ENCODE measurements at places on chromosomes 1 and 21.

DNA sequence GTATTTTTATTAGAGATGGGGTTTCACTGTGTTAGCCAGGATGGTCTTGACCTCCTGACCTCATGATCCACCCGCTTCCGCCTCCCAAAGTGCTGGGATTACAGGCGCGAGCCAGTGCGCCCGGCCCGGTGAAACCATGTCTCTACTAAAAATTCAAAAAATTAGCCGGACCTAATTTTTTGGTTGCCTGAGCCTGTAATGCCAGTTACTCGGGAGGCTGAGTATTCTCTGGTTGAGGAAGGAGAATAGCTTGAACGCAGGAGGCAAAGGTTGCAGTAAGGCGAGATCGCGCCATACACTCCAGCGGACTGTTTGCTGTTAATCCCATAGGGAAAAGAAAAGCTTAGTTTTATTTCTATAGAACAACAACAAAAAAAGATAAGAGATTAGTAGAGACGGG is 29.9 kb upstream of the HJV start:
- H3K4me1 ChIP-seq, result no peaks in the 10 kb centered on the region
- H3K36me3 ChIP-seq, result no peaks in the 10 kb centered on the region
- no peaks in the 10 kb centered on the region for H3K27me3 ChIP-seq
- no peak overlapping the region for H3K4me3 ChIP-seq
- DNase-seq, result peak; percentile 82

GRCh38 chr1:18534810-18535205 is 54.1 kb downstream of the KLHDC7A start:
- H3K27ac ChIP-seq, result no peak overlapping the region
- no peak overlapping the region for H3K4me3 ChIP-seq
- H3K27me3 ChIP-seq, result peaks cover 61% of the 10 kb centered on the region
- H3K36me3 ChIP-seq, result no peaks in the 10 kb centered on the region
- peak; percentile 21 for DNase-seq

DNA sequence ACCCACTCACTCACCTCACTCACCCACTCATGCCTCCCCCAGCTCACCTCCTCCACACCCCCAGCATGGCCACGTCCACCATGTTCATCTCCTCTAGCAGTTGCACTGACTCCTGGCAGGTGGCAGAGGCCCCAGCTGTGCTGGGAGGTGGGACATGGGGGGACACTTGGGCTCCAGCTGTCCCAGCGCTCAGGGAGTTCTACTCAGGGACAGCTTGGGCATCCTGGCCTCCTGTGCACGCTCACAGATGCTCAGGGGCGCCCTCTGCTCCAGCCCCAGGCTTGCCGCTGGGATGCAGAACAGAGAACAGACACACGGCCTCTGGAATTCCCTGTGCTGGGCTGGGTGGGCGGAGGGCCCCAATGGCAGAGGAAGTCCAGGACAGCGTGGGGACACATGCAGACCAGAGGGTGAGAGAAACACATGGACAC is 5.2 kb downstream of the KRTAP10-8 start:
- H3K27ac ChIP-seq, result no peak overlapping the region
- H3K27me3 ChIP-seq, result no peaks in the 10 kb centered on the region
- no peaks in the 10 kb centered on the region for H3K4me1 ChIP-seq
- no peaks in the 10 kb centered on the region for H3K36me3 ChIP-seq

GRCh38 chr1:7721940-7722669 is 49.0 kb upstream of the VAMP3 start:
- no peak overlapping the region for H3K4me3 ChIP-seq
- H3K36me3 ChIP-seq, result no peaks in the 10 kb centered on the region
- H3K4me1 ChIP-seq, result no peaks in the 10 kb centered on the region
- no peak for DNase-seq

GRCh38 chr1:203197625-203198024 is 11.1 kb upstream of the CHI3L1 start:
- H3K4me1 ChIP-seq, result no peaks in the 10 kb centered on the region
- H3K36me3 ChIP-seq, result no peaks in the 10 kb centered on the region
- no peak for DNase-seq
- H3K27me3 ChIP-seq, result no peaks in the 10 kb centered on the region
- H3K27ac ChIP-seq, result no peak overlapping the region

- no peak for DNase-seq
- H3K4me3 ChIP-seq, result no peak overlapping the region
- H3K27me3 ChIP-seq, result no peaks in the 10 kb centered on the region
- H3K36me3 ChIP-seq, result no peaks in the 10 kb centered on the region
- no peak overlapping the region for H3K27ac ChIP-seq
- no peaks in the 10 kb centered on the region for H3K4me1 ChIP-seq
Observed at GRCh38 chr1:105462308-105462707, 1594.2 kb upstream of the PRMT6 start.

- no peak for DNase-seq
- H3K4me1 ChIP-seq, result no peaks in the 10 kb centered on the region
- peaks cover 33% of the 10 kb centered on the region for H3K27me3 ChIP-seq
- no peak overlapping the region for H3K4me3 ChIP-seq
Observed at GRCh38 chr1:219566951-219567947, 45.7 kb downstream of the ZC3H11B start.

- no peak for DNase-seq
- H3K4me1 ChIP-seq, result peaks cover 8% of the 10 kb centered on the region
- no peak overlapping the region for H3K4me3 ChIP-seq
- H3K36me3 ChIP-seq, result peaks cover 3% of the 10 kb centered on the region
- no peaks in the 10 kb centered on the region for H3K27me3 ChIP-seq
Observed at GRCh38 chr1:243818978-243819377, 31.1 kb downstream of the AKT3 start.

- peaks cover 10% of the 10 kb centered on the region for H3K27me3 ChIP-seq
- peaks cover 2% of the 10 kb centered on the region for H3K4me1 ChIP-seq
- H3K36me3 ChIP-seq, result no peaks in the 10 kb centered on the region
- no peak overlapping the region for H3K27ac ChIP-seq
- H3K4me3 ChIP-seq, result no peak overlapping the region
Observed at GRCh38 chr1:94858276-94858675, 38.1 kb downstream of the SLC44A3 start.

DNA sequence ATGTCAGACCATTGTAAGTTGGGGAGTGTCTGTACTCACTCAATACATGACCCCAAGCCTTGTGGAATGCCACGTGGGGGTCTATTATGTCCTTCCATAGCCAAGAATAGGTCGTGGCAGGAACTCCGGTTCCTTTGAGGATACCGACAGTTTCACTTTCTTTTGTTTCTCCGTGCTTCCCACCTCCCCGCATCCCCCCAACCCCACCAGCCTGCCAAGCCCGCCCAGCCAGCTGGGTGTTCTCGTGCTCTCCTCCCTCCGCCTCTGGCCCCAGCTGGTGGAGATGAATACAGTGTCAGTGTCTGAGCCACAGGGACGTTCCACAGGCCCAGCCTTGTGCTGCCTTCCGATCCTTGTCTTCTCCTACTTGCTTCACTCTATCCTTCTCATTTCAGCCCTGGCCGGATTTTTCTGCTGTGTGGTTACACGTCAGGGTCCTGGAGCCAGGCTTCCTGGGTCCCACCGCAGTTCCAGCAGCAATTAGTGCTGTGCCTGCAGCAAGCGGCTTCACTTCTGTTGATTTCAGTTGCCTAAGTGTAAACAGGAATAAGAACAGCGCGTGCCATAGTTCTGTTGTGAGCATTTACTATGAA is 4.1 kb upstream of the AGTRAP start:
- no peaks in the 10 kb centered on the region for H3K36me3 ChIP-seq
- H3K27me3 ChIP-seq, result no peaks in the 10 kb centered on the region
- H3K27ac ChIP-seq, result peak overlapping the region; percentile 79
- H3K4me3 ChIP-seq, result no peak overlapping the region
- peak; percentile 80 for DNase-seq

GRCh38 chr21:14879458-14879857 is 185.3 kb downstream of the NRIP1 start:
- H3K36me3 ChIP-seq, result no peaks in the 10 kb centered on the region
- H3K27me3 ChIP-seq, result no peaks in the 10 kb centered on the region
- no peak for DNase-seq
- H3K27ac ChIP-seq, result no peak overlapping the region
- H3K4me3 ChIP-seq, result no peak overlapping the region
- H3K4me1 ChIP-seq, result peaks cover 4% of the 10 kb centered on the region

DNA sequence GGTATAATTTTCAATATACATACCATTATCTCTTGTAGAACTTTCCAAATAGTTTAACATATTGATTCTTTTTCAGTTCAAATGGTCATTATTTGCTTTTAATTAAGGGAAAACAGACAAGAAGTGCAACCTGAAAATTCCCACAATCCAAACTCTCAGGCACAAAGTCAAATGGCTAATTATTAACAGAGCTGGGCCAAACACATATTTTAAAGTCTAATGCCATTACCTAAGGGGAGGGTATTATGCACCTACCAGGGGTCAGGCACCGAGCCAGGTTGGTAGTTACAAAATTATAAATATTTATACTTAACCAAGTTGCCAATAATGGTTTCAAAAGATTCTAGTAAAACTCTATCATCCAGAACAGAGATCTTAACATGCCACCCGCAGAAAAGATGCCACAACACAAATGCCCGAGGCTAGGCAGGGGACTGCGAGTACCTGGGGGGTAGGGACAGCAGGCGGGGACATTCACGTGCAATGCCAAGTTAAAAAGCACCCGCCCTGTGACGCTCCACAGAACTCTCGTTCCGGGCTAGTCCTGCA is 15.0 kb downstream of the LBR start:
- no peak overlapping the region for H3K27ac ChIP-seq
- no peak overlapping the region for H3K4me3 ChIP-seq
- H3K4me1 ChIP-seq, result peaks cover 8% of the 10 kb centered on the region
- peaks cover 92% of the 10 kb centered on the region for H3K36me3 ChIP-seq
- DNase-seq, result no peak
- H3K27me3 ChIP-seq, result no peaks in the 10 kb centered on the region

- no peaks in the 10 kb centered on the region for H3K4me1 ChIP-seq
- no peaks in the 10 kb centered on the region for H3K27me3 ChIP-seq
- no peak for DNase-seq
- H3K27ac ChIP-seq, result no peak overlapping the region
- H3K4me3 ChIP-seq, result no peak overlapping the region
Observed at GRCh38 chr1:8481650-8482380, 163.9 kb downstream of the SLC45A1 start.

DNA sequence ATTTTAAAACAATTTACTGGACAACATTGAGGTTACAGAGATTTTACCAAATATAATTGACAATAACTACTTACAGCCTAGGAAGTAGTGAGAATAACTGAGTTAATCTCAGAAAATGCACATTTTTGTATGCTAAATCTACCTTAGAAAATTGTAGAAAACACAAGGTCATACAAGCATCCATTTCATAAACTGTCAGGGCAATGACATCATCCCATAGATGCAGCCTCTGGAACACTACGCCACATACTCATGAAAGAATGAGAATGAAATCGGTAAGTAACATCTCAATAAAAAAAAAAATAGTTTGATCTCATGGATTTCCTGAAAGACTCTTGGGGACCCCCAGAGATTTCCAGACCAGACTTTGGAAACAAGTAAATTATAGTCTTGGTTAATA is 28.9 kb upstream of the BARHL2 start:
- no peaks in the 10 kb centered on the region for H3K27me3 ChIP-seq
- H3K36me3 ChIP-seq, result no peaks in the 10 kb centered on the region
- DNase-seq, result no peak

DNA sequence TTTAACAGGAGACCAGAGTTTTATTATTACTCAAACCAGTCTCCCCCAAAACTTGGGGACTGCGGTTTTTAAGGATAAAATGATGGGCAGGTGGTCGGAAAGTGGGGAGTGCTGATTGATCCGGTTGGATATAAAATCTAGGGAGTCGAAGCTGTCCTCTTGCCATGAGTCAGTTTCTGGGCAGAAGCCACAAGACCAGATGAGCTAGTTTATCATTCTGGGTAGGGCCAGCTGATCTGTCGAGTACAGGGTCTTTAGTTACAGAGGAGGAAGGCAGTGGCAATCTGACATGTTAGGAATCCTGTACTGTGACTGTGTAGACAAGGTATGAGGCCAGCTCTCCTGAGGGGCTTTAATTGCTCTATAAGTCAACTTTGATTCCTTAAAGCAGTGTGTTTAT is 22.9 kb upstream of the FOXE3 start:
- H3K4me1 ChIP-seq, result peaks cover 5% of the 10 kb centered on the region
- H3K36me3 ChIP-seq, result no peaks in the 10 kb centered on the region
- no peak overlapping the region for H3K27ac ChIP-seq

GRCh38 chr1:17233675-17234320 is 15.1 kb upstream of the PADI3 start:
- no peaks in the 10 kb centered on the region for H3K4me1 ChIP-seq
- no peaks in the 10 kb centered on the region for H3K27me3 ChIP-seq
- H3K27ac ChIP-seq, result no peak overlapping the region

GRCh38 chr1:32623775-32624174 is 26.6 kb downstream of the ZBTB8OS start:
- peaks cover 70% of the 10 kb centered on the region for H3K36me3 ChIP-seq
- no peaks in the 10 kb centered on the region for H3K4me1 ChIP-seq
- H3K27ac ChIP-seq, result no peak overlapping the region
- H3K27me3 ChIP-seq, result no peaks in the 10 kb centered on the region
- no peak overlapping the region for H3K4me3 ChIP-seq

DNA sequence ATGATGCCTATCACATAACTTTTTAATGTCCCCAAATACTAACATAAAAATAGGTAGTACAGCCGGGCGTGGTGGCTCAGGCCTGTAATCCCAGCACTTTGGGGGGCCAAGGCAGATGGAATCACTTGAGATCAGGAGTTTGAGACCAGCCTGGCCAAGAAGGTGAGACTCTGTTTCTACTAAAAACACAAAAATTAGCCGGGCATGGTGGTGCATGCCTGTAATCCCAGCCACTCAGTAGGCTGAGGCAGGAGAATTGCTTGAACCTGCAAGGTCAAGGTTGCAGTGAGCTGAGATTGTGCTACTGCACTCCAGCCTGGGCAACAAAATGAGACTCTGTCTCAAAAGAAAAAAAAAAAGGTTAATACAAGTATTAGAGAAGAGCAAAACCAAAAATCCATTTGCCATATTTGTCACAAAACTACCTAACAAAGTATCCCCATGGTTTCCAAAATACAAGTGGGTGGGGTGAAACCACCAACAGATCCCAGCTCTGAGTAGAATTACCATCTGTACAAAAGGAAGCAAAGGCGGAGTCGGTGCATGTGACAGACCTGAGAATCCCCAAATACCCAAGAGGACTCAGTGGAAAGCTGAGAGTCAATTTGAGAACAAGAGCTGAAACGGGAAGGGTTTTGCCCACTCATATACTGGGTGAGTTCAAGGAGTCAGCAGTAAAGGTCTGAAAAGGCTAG is 113.2 kb downstream of the TOMM20 start:
- no peaks in the 10 kb centered on the region for H3K4me1 ChIP-seq
- DNase-seq, result no peak
- no peaks in the 10 kb centered on the region for H3K27me3 ChIP-seq
- H3K27ac ChIP-seq, result no peak overlapping the region

GRCh38 chr1:82646888-82647287 is 846.2 kb downstream of the ADGRL2 start:
- H3K27me3 ChIP-seq, result no peaks in the 10 kb centered on the region
- DNase-seq, result no peak
- peak overlapping the region; percentile 36 for H3K4me3 ChIP-seq
- peaks cover 13% of the 10 kb centered on the region for H3K4me1 ChIP-seq

Measured in endodermal cell (in vitro differentiated cells).